Stimulated activated CD8-positive, alpha-beta memory T cell treated with anti-CD3 and anti-CD28 coated beads, Interleukin-7, amount 100 ng/mL, for 1 hour (primary cell): ENCODE measurements at places on chromosomes 7 and 10.

DNA sequence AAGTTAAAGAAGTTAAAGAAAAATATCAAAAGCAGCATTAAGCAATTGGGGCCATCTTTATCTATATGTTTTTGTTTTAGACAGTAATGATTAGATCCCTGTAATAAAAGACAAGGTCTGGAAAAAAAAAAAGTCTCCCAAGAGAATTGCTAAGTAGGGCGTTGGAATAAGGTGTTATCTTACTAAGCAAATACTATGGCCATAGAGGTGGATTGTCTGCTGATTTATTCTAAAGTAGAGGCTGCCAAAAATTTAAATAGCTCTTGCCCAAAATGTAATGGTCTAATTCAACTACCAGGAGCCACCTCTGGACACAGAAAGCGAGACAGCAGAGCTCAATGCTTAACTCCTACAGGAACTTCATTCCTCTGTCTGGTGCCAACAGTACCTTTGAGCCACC, 71.6 kb downstream of the HERPUD2 start:
- DNase-seq = no peak

GRCh38 chr10:65123120-65123519, 1601.9 kb downstream of the REEP3 start:
- no peak for DNase-seq

GRCh38 chr10:50927522-50928189, 42.2 kb upstream of the A1CF start:
- no peak for DNase-seq

DNA sequence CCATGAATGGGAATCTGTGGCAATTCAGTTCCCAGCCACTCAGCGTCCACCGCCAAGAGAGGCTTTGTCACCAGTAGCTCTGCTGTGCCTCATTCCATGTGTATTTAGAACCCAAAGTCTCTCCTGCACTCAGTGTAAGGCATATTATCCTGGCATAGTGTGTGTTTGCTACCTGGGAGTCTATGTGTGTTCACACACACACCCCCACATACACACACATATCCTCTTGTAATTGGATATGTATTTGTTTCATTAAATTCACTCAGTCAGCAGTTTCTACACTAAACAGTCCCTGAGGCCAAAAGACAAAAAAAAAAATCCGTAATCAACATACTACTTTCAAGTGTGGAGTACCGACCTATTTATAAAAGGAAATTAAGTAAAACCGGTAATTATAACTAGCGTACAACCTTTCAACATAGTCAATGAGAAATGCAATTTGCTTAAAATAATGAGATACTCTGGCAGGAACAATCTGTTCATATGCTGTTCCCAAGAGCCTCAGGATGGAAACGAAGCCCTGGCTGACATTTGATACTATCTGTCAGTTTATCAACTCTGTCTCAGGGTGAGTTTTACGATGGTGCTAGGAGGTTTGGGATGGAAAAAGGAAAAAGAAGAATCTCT, 425.8 kb upstream of the CELF2 start:
- no peak for DNase-seq

DNA sequence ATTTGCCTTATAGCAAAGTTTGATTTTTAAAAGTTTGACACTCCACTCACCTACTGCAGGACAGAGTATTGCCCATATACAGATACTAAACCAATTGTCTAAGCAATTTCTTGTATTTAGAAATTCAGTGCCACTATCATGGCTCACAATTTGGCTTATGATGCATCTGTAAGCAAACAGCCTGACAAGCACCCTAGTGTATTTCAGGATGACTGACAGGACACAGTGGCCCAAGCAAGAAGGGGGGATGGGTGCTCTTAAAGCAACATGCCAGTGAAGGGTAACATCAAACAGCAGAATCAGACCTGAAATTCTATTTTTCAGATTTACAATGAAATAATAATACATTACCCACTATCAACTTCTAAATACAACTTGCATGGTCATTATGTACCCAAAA, 30.5 kb downstream of the CTNNA3 start:
- DNase-seq = no peak

GRCh38 chr7:157138101-157138423, 664 bp upstream of the UBE3C start:
- DNase-seq = no peak

GRCh38 chr7:70512761-70513160, 619.2 kb upstream of the GALNT17 start:
- no peak for DNase-seq

DNA sequence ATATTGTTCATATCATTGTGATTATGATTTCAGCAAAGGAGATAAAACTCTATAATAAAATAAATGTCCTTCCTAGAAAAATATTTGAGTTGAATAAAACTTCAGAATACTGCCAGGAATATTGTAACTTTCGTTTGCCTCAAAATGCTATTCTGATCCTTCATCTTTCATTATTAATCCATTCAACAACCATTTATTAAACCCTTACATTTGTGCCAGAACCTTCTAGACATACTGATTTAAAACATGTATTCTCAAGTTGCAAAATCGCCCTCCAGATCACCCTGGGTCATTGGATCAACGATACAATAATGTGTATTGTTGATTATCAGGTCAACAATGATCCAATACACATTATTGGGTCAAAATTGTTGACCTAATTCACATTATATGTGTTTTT, 759.8 kb downstream of the CNTNAP2 start:
- no peak for DNase-seq

DNA sequence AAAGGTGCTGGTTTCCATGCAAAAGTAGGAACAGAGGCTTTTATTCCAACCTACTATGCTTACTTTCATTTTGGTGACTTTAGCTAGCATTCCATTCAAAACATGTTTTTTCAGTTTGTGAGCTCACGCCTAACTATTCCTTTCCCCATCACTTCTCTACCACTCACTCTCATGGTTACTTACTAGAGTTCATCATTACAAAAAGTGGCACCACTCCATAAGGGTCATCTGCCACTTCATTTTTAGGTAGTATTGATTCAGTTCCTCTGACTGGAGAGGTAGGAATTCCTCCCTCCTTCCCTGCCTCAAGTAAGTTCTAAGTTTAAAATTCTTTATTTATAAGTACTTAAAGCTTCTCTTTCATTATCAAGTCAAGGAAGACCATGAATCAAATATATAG, 543.1 kb downstream of the HTR7 start:
- DNase-seq = no peak

DNA sequence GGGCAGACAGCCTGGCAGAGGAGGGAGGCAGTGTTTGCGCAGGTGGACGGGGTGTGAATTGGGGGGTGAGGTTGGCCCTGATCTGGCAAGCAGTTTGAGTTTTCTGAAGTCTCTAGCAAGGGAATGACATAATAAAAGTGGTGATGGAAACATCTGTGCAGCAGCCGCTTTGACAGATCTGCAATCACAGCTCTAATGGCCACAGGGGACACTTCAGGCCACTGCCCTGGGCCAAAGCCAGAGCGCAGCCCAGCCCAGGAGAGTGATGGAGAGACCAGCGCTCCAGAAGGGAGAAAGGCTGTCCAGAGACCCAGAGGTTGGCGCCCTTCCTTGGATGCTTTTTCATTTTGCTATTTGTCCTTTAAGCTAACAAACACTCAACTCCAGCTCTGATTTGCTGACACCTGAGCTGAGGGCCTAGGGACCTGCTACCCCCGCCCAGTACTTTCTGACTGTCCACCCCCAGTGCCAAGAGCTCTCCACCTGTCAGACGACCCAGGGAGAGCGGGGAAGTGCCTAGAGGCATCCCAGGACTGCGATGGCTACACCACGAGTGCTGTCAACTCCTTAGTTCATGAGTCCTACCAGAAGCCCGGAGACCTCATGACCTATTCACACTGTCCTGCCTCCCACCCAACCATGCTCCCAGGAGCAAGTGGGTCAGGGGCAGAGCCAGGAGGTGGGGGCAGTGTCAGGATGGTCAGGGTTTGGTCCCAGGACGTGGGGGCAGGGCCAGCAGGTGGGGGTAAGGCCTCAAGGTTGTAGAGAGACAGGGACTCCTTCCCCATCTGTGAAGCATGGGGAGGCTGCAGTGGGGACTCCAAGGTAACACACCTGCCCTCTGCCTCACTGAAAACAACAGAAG, 112.6 kb downstream of the PRKAG2 start:
- no peak for DNase-seq

DNA sequence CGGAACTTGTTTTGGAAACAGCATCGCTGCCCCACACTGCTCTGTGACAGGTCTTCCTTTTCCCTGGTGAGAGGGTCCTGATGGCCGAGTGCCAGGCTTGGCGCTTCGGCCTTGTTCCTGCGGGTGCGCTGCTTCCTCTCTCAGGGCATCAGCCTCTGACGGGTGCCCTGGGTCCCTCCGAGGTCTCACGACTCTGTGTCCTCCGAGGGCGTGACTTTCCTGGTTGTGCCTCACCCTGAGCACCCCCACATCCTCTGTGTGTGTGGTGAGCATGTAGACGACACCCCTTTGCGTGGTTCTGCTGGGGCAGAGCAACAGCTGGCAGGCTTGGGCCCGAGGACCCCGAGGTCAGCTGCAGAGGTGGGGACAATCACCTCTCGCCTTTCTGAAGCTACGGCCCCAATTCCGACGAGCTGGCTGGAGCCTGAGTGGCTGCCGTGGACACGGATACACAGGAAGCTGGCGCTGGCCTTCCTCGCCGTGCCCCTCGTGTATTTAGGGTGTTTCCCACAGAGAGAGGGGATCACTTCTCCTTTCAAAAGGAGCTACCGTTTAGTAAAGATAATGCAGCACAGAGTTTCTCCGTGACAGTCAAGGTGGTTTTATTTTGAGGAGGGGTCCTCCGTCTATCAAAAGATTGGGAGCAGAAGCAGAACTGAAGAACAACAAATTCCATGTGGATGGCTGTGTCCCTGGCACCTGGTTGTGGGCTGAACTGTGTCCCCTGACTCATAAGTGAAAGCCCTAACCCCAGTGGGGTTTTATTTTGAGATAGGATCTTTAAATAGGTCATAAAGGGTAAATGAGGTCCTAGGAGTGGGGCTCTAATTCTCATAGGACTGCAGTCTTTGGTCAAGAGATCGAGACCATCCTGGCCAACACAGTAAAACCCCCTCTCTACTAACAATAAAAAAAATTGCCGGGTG, 36.2 kb upstream of the PITRM1 start:
- no peak for DNase-seq

DNA sequence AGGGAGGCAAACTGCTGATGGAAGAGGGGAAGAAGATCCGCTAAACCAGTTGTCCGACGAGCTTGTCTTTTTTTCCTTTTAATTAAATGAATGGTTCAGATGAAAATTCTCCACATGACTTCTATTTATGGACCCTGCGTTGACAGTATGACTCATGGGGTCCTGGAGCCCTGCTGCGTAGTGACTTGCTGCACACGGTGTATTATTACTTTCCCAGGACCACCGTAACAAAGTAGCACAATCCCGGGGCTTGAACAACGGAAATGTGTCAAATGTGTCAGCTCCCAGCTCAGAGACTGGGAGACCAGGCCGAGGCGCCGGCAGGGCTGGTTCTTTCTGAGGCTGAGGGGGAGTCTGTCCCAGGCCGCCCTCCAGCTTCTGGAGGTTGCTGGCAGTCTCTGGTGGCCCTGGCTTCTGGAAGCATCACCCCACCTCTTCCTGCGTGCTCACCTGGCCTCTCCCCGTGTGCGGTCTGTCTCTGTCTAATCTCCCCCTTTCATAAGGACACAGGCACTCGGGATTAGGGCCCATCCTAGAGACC, 33.8 kb upstream of the MNX1 start:
- DNase-seq = no peak

- DNase-seq = no peak
Measured at GRCh38 chr10:37707829-37708578, 149.4 kb downstream of the ZNF248 start.

- DNase-seq = no peak
Measured at GRCh38 chr7:2602406-2603043, 29.3 kb upstream of the TTYH3 start.

DNA sequence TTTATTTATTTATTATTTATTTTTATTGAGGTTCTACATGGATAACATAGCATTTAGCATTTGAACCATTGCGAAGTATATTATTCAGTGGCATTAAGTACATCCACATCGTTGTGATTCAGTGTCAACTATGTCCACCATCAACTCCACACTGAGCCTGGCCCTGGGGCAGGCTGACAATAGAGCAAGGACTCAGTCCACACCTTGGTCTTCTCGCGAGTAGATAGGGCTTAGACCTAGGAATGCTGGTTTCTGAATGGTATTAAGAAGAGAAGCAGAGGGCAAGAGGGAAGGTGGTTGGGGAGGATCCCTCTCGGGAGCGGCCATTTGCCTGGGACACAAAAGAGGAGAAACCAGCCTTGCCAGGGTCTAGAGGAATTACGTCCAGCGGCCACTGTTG, 599.2 kb upstream of the MGMT start:
- no peak for DNase-seq

- peak; percentile 73 for DNase-seq
Measured at GRCh38 chr10:96765406-96766240, 45.3 kb upstream of the PIK3AP1 start.

GRCh38 chr10:96622013-96622787, 35.4 kb upstream of the TM9SF3 start:
- no peak for DNase-seq

DNA sequence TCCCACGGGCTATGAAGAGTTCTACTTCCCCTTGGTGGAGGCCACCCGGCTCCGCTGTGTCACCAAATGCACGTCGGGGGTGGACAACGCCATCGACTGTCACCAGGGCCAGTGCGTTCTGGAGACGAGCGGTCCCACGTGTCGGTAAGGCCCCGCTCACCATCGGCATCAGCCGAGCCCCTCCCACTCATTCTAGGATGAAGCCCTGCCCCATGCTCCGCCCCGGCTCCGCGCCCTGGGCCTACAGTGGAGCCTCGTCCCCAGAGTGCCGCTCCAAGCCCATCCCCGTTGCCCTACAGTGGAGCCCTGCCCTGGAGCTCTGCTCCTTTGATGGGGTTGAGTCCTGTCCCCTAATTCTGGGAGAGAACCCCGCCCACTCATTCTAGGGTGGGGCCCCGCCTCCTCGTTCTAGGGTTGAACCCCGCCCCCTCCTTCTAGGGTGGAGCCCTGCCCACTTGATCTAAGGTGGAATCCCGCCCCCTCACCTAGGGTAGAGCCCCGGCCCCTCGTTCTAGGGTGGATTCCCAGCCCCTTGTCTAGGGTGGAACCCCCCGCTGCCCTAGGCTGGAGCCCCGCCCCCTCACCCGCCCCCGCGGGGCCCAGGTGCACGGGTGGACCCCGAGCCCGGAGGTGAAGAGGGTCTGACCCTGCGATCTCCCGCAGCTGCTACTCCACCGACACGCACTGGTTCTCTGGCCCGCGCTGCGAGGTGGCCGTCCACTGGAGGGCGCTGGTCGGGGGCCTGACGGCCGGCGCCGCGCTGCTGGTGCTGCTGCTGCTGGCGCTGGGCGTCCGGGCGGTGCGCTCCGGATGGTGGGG, 3.4 kb upstream of the MUC12 start:
- DNase-seq = peak; percentile 53

- DNase-seq = no peak
Measured at GRCh38 chr10:49344840-49345239, 45.9 kb downstream of the C10orf71 start.
